ENCODE measurements at places on chromosomes 5 and 9.

GRCh38 chr5:89213573-89213972 is 330.6 kb upstream of the MEF2C start:
- DNase-seq = no peak

DNA sequence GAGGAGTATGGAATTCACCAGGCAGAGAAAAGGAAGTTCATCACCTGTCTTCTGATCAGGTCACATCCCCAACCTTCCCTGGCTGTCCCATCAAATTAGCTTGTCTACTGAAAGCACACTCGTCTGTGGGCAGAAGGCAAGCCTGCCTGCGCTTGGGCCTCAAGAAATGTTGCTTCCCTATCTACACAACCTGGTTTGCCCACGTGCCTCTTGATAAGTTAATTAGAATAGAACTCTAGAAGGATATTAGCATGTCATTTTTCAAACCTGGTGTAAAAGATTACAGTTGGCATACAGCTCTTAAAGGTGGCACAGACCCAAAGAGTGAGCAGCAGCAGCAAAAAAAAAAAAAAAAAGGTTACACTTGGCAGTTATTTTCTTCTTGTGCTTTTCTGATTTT is 5.1 kb downstream of the TTC23L start:
- DNase-seq = no peak

- DNase-seq = no peak
Observed at GRCh38 chr9:75930190-75930589, 39.7 kb downstream of the PCSK5 start.

- peak; percentile 37 for DNase-seq
Observed at GRCh38 chr5:67268231-67269021, 71.8 kb upstream of the CD180 start.

DNA sequence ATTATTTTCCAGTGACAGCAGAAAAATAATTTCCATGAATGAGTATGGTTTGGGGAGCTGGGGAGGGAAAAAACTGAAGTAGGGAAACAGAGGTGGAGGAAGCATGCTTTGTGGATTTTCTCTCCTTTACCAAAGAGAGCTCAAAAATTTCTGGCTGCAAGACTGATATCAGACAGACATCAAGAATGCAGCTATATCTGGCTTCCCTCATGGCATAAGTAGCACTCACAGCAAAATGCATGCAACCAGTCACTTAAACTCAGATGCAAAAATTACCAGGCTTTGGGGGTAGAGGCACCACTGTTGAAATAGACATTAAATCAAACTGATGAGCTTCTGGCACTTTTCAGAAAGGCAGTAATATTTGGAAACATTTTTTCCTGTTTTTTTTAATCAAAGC is 196.9 kb downstream of the TSSK1B start:
- no peak for DNase-seq

DNA sequence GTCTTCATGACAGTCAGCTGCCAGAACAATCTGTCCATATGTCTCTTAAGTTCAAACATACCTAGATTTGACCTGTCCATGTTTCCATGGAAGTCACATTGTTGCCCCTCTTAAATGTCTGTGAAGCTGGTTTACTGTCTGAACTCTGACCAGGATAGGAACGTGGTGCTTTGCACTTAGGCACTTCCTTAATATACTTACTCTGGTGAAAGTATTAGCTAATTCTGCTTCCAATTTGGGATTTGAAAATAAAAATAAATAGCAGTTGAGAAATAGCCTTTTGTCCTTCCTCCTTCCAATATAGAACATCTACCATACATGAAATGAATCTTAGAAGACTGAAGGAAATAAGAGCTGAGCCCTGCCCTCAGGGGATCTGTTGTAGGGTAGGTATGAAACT is 524.5 kb upstream of the CLINT1 start:
- DNase-seq = no peak

DNA sequence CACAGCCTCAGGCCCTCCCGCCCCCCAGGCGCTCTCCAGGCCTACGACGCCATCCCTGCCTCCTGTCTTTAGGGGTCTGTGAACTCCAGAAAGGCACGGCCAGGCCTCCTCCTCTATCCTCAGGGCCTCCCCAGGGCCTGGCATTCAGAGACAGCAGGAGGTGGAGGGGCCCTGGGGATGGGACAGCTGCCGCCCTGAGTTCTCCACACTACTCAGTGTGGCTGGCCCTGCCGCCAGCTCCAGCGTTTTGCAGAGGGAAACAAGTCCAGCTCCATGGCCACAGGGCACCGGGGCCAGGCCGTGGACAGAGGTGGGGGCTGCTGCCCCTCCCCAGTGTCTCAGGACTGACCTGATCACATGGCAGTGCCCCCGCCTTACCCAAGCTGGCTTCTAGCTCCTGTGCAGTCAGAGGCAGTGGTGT is 16.4 kb downstream of the SH3GLB2 start:
- no peak for DNase-seq

DNA sequence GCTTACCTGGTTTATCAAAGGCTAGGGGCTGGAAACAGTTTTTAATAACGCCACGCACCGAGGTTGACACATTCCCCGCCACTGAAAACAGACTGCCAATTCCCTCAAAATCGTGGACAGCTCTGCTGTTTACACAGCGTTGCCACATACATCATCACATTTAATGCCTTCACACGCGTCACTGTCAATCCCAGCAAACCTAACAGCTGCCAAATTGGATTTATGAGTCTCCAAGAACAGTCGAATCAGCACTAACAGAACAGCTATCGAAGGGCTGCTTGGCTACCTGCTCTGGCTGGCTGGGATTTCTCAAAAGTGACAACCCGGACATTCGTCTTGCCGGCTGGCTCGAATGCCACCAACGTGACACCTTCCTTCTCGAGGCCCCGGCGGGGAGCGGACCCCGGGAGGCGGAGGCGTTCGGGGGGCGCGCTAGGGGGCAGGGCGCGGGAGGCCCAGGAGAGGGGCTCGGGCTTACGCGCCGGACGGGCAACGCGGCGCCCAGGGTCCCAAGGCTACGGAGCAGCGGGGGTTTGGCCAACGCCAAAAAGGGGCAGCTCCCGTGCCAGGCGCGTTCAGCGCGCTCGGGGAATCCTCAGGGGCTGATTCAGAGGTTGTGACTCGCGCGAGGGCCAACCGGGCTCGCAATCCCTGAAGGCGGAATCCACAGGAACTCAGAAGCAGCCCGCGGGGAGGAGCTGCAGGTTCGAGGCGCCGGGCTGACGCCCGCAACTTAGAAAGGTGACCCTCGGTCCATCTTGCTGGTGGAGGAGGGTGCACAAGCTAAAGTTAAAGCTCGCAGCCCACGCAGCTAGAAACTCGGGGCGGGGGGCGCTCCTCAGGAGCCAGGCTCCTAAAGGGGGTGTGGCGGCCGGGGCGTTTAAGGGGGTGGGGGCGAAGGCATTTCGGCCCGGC is 1.2 kb downstream of the CDC14B start:
- peak; percentile 34 for DNase-seq

DNA sequence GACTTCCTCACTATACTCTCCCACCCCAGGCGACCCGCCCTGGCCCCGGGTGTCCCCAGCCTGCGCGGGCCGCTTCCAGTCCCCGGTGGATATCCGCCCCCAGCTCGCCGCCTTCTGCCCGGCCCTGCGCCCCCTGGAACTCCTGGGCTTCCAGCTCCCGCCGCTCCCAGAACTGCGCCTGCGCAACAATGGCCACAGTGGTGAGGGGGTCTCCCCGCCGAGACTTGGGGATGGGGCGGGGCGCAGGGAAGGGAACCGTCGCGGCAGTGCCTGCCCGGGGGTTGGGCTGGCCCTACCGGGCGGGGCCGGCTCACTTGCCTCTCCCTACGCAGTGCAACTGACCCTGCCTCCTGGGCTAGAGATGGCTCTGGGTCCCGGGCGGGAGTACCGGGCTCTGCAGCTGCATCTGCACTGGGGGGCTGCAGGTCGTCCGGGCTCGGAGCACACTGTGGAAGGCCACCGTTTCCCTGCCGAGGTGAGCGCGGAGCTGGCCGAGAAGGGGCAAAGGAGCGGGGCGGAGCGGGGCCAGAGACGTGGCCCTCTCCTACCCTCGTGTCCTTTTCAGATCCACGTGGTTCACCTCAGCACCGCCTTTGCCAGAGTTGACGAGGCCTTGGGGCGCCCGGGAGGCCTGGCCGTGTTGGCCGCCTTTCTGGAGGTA is 2.1 kb downstream of the CA9 start:
- DNase-seq = no peak

- no peak for DNase-seq
Observed at GRCh38 chr5:77398458-77398857, 93.7 kb downstream of the WDR41 start.

- DNase-seq = no peak
Observed at GRCh38 chr5:98563885-98564653, 209.4 kb upstream of the RGMB start.

DNA sequence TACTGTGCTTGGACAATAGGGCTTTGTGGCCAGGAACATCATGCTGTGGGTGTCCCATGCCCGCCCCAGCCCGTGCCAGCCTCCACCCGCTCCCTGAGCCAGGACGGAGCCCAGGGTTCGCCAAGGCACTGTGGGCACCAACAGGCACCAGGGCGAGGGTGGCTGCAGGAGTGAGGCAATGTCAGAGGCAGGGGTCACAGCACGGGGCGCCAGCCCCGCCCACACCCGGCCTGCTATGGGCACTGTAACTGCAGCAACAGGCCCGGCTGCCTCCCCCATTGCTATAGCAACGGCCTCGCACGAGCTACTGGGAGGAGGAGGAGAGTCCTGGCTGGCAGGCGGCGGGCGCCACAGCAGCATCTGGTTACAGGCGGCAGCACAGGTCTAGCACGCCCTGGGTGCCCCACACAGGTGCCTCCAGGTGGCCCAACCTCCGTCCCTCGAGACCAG is 2.5 kb downstream of the ABCA2 start:
- DNase-seq = no peak

GRCh38 chr9:76359365-76359764 is 34.9 kb downstream of the RFK start:
- no peak for DNase-seq

- no peak for DNase-seq
Observed at GRCh38 chr5:139562847-139563246, 1.7 kb downstream of the UBE2D2 start.

- DNase-seq = peak; percentile 16
Observed at GRCh38 chr5:101103874-101104273, 200.8 kb upstream of the ST8SIA4 start.

DNA sequence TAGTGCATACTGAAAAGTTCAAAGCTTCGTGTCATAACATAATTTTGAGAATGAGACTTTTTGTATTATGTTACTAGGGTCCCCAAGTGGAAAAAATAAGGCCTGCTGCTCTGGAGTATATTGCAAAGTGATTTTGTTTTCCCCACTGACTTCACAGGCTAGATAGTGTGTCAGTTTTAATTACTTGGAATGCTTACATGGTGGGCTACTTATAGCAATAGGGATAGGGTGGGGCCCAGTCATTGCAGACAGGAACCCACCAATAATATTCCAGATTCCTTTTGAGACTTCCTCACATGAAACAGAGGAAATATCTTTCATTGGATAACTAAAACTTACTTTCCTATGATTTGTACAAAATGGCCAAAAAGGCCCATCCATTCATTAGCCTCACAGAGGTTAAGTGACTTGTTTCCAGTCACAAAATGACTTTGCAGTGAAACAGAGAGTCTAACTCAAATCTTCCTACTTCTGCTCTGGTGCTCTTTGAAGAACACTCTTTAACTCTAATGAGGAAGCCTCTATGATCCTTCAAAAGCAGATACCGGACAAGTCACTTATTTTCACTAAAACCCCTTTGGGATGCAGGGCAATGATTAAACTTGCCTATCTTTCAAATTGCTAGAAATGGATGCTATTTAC is 16.2 kb upstream of the MEF2C start:
- DNase-seq = no peak

DNA sequence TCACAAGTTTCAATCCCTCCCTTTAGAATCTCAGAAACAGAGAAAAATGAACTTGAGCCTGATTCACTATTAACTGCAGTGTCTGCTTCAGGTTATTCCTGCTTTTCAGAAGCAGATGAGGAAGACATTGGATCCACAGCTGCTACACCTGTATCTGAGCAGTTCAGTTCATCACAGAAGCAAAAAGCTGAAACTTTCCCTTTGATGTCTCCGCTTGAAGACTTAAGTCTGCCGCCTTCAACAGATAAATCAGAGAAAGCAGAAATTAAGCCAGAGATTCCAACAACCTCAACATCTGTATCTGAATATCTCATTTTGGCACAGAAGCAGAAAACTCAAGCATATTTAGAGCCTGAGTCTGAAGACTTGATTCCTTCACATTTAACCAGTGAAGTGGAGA is 42.1 kb downstream of the CMYA5 start:
- DNase-seq = no peak

GRCh38 chr5:95801961-95802360 is 20.6 kb downstream of the GLRX start:
- no peak for DNase-seq

DNA sequence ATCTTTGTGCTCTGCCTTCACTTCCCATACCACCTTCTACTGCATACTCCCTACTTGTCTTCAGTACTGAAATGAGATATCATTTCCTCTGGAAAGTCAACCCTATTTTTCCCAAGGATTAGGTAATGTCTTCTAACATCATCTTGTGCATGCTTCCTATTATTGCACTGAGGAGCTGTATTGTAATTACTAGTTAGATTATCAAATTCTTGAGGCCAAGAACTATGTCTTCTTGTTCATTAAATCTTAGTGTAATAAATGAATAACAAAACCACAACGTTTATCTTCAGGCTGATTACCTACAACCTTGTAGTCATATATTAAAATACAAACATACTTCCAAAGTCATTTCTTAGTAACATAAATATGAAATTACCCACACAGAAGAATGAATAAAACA is 87.9 kb upstream of the POU5F2 start:
- DNase-seq = no peak

- no peak for DNase-seq
Observed at GRCh38 chr9:89426384-89426961, 71.4 kb downstream of the SEMA4D start.
